ENCODE measurements at places on chromosomes 2 and 18. TPM values are rescaled to one million over a fixed set of nuclear protein-coding genes. Genes with fewer than 3 reads are reported as not detected.

DNA sequence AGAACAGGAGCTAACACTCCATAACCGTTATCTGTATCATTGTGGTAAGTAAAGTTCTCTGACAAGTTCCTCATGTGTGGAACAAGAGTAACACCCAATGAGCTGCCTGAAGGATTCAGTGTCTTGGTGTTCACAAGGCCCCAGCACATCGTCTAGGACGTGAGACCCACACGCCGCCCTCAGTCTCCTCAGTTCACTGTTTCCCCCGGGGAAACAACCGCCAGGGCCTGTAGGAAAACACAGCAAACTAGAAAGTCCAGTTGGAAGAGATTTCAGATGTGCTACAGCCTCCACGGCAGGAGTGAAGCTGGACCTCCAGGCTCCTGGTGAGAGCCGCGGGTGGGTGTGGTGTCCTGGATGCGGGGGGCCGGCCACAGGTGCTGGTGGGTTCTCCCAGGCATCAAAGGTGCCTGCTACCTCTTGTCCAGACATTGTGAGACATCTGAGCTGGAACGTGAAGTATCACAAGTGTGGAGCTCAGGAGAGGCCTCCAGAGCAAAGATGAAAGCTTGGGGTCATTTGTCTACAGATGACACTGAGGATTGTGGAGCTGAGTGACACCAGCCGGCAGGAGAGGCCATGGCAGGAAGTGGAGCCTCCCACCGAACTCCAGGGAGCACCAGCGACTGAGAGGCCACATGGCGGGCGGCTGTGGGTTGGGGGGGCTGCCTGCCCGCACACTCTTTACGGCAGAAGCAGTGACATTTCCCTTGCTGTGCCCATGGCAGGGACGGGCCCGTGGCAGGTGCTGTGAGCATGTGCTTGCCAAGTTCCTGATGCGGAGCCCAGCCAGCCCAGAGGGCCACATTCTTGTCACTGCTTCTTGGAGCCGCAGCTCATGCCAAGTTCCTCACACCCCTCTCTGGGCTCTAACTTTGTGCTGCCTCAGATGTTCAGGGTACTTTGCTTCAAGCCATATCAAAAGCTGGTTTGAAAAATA is 131.2 kb downstream of the TMEM18 start:
- H3K36me3 ChIP-seq = no peaks in the 10 kb centered on the region
- H3K4me1 ChIP-seq = no peaks in the 10 kb centered on the region
- peaks cover 15% of the 10 kb centered on the region for H3K27me3 ChIP-seq
- no peak for DNase-seq
- H3K4me3 ChIP-seq = no peak overlapping the region

DNA sequence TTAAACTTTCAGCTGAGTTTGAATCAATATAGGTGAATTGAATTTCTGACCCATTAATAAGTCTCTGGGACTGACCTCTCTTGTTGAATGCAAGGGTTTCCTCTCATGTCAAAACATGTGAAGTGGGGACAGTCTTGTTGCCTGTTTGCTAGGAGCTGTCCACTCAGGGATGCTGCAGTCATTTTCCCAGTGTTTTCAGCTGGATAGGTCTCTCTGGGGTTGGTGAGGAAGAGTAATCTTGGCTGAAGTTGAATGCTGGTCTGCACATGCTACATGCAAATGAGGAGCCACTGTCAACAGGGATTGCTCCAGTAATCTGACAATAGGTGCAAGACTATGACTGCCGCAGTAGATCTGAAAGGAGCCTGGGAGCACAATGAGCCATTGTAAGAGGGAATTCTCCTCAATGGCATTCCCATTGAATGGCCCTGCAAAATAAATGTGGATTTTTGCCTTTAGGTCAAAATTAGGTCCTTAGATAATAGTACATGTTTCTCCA is 34.1 kb upstream of the IL1RL1 start:
- no peak overlapping the region for H3K4me3 ChIP-seq
- no peaks in the 10 kb centered on the region for H3K4me1 ChIP-seq
- no peak overlapping the region for H3K27ac ChIP-seq
- H3K36me3 ChIP-seq = no peaks in the 10 kb centered on the region
- no peak for DNase-seq
- peaks cover 6% of the 10 kb centered on the region for H3K27me3 ChIP-seq

DNA sequence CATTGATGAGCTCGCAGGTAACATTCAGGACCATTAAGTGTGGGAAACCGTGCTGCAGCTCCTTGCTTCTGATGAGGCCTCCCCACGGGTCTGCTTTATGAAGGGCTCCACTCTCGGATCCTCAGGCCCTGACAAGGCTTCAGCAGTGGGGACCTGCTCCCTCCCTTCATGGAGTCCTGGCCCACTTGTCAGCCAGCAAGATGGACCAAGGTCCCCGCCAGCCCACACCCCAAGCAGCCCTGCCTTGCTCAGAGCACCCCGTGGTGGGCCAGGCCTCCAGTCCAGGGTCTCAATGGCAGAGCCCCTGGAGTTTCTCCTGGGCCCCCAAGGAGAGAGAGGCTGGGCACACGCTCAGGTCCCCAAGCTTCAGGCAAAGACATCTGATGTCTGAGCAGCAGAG is 41.5 kb downstream of the CROCC2 start:
- no peaks in the 10 kb centered on the region for H3K36me3 ChIP-seq
- H3K4me3 ChIP-seq = no peak overlapping the region
- peak; percentile 34 for DNase-seq
- no peak overlapping the region for H3K27ac ChIP-seq
- H3K27me3 ChIP-seq = no peaks in the 10 kb centered on the region
- no peaks in the 10 kb centered on the region for H3K4me1 ChIP-seq

- H3K27me3 ChIP-seq = no peaks in the 10 kb centered on the region
- no peak overlapping the region for H3K4me3 ChIP-seq
- peak; percentile 55 for DNase-seq
- H3K36me3 ChIP-seq = no peaks in the 10 kb centered on the region
- H3K27ac ChIP-seq = peak overlapping the region; percentile 98
Observed at GRCh38 chr18:45783097-45784075, 42.1 kb upstream of the SIGLEC15 start.

DNA sequence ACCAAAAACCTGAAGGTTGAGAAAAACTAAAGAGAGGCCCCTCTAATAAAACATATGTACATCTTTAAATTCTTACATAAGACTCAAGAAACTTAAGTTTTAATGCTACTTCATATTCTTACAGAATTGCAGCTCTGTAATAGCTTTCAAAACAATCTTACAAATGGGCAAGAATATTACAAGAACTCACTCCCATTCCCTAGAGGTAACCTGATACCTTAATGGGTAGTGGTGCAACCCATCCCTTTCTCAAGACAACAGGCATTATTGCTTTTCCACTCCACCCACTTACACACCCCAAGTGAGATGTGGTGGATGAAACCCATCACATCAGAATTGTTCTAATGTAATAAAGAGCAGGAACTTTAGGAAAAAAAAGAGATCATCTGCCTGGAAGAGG is 103.7 kb downstream of the RBMS1 start:
- DNase-seq = no peak
- H3K27ac ChIP-seq = no peak overlapping the region
- no peaks in the 10 kb centered on the region for H3K27me3 ChIP-seq
- peaks cover 80% of the 10 kb centered on the region for H3K4me1 ChIP-seq
- no peak overlapping the region for H3K4me3 ChIP-seq

DNA sequence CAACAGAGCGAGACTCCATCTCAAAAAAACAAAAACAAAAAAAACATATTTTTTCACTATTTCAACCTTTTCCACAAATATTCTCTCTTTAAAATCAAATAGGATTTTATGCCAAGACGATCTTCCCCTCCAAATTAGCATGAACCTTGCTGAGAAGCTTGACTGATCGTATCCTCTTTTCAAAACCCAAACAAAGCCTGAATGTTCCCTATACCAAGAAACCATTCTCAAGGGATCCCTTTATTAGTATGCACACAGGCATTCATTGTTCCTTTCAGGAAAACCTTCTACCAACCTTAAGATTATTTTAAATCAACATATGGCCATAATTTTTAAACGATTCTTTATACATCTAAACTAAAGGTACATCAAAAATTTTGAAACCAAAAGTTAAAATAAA is 6.3 kb downstream of the SPIRE1 start:
- no peak overlapping the region for H3K27ac ChIP-seq
- H3K4me3 ChIP-seq = no peak overlapping the region
- H3K4me1 ChIP-seq = peaks cover 26% of the 10 kb centered on the region

DNA sequence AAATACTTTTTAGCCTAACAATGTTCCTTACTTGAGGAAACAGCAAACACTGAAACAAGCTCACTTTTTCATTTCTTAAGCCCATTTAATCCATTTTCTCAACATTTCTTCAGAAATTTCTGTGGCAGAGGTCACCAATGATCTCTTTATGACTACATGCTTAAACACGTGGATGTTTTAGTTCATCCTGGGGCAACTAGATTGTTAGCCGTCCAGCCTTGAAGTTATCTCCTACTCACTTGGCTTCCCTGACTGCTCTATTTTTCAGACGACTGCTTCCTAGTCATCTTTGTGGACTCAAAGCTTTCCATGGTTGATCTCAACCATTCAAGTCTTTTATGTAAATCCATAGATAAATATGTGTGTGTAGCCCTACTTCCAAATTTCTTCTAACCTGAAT is 24.1 kb downstream of the CD302 start:
- H3K4me1 ChIP-seq = no peaks in the 10 kb centered on the region
- H3K4me3 ChIP-seq = no peak overlapping the region
- H3K27ac ChIP-seq = no peak overlapping the region
- no peaks in the 10 kb centered on the region for H3K27me3 ChIP-seq
- DNase-seq = no peak
- peaks cover 45% of the 10 kb centered on the region for H3K36me3 ChIP-seq

- no peak overlapping the region for H3K27ac ChIP-seq
- DNase-seq = no peak
- H3K36me3 ChIP-seq = no peaks in the 10 kb centered on the region
- H3K4me3 ChIP-seq = no peak overlapping the region
- no peaks in the 10 kb centered on the region for H3K27me3 ChIP-seq
Observed at GRCh38 chr2:170247882-170248393, 70.0 kb downstream of the MYO3B start.

The DNAH6 gene
- 1.1 TPM for total RNA-seq

The MOGAT1 gene
- not detected for total RNA-seq

All from SJSA1 (cell line).